Activated CD4-positive, alpha-beta T cell treated with anti-CD3 and anti-CD28 coated beads, Interleukin-10, Interleukin-2, amounts not matched to agents 100 ng/mL and 50 ng/mL, durations not matched to agents 16 hours and 8 hours (primary cell): ENCODE measurements at places on chromosomes 12 and 14.
A peak's percentile ranks its signal among the peaks of the same experiment; 100 is the strongest.

- DNase-seq = no peak
These were observed 59.6 kb downstream of the NELL2 start for GRCh38 chr12:44816446-44817017.

- DNase-seq = no peak
These were observed 202.5 kb downstream of the TMEM117 start for GRCh38 chr12:44038411-44038810.

GRCh38 chr12:132617822-132618682 lies 524 bp upstream of the P2RX2 start:
- no peak for DNase-seq

GRCh38 chr12:53221203-53222080 lies 10.6 kb downstream of the RARG start:
- DNase-seq = peak; percentile 64

GRCh38 chr14:103849151-103849886 lies 1.9 kb upstream of the PPP1R13B start:
- DNase-seq = no peak

GRCh38 chr14:105394714-105395537 lies 3.4 kb upstream of the TEX22 start:
- no peak for DNase-seq
